ENCODE measurements at places on chromosomes 1 and 21. TPM values are rescaled to one million over a fixed set of nuclear protein-coding genes. Genes with fewer than 3 reads are reported as not detected.

- no peaks in the 10 kb centered on the region for H3K36me3 ChIP-seq
- peaks cover 100% of the 10 kb centered on the region for H3K27me3 ChIP-seq
- H3K27ac ChIP-seq = no peak overlapping the region
- peak overlapping the region; percentile 70 for H3K4me3 ChIP-seq
- peaks cover 36% of the 10 kb centered on the region for H3K4me1 ChIP-seq
Observed at GRCh38 chr1:6423321-6423999, 1.1 kb upstream of the ESPN start.

GRCh38 chr1:231695439-231696255 lies 69.1 kb downstream of the DISC1 start:
- peaks cover 27% of the 10 kb centered on the region for H3K4me1 ChIP-seq
- no peaks in the 10 kb centered on the region for H3K27me3 ChIP-seq
- H3K27ac ChIP-seq = no peak overlapping the region
- H3K36me3 ChIP-seq = no peaks in the 10 kb centered on the region
- DNase-seq = no peak

ASTN1 gene
- total RNA-seq = 2.6 TPM

DNA sequence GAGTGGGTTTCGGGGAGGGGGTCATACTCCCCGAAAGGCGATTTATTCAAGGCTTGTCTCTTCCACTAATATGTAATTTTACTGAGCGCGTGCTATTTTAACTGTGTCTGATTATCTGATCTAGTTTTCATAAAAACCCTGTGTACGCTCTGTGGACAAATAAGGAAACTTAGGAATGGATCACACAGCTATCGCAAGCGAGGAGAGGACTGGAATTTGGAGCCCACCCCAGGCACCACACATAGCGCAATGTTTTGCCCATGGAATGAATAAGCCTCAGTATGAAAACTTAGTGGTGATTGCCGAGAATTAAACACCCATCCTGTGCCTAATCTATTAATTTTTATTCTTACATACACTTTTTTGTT lies 9.8 kb upstream of the RAB42 start:
- DNase-seq = no peak
- H3K4me1 ChIP-seq = peaks cover 54% of the 10 kb centered on the region
- peaks cover 34% of the 10 kb centered on the region for H3K36me3 ChIP-seq
- peak overlapping the region; percentile 92 for H3K4me3 ChIP-seq
- H3K27ac ChIP-seq = peak overlapping the region; percentile 92
- no peaks in the 10 kb centered on the region for H3K27me3 ChIP-seq

- no peaks in the 10 kb centered on the region for H3K36me3 ChIP-seq
- H3K27me3 ChIP-seq = no peaks in the 10 kb centered on the region
- no peak overlapping the region for H3K27ac ChIP-seq
- DNase-seq = no peak
- no peak overlapping the region for H3K4me3 ChIP-seq
Observed at GRCh38 chr21:39353295-39353694, 4.4 kb upstream of the HMGN1 start.
